ENCODE measurements at places on chromosomes 7 and 10. TPM values are rescaled to one million over a fixed set of nuclear protein-coding genes. Genes with fewer than 3 reads are reported as not detected.

DNA sequence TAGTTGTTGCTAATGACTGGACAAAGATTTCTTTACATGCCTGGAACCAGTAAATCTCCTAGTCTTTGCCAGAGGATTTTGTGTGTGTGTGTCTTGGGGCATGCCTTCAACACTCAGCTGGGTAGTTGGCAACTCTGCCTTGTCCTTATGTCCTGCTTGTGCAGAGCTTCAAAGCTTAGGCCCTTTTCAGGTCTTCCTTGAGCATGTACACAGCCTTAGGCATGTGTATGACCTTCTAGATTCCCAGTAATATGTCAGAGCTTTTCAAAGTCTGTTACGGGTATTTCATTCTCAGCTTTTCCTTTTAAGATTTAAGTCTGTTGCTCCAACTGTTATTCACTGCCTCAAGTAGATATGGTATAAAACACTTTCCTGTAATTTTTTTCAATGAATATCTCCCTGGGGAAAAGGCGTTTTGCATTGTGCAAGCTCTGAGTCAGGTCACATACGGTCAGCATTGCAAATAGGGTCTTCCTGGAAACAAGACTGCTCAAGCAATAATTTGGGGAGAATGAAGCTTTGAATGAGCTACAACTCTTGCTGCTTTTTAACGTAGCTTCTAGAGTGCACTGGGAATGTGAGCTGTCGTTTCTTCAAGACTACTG, 25.5 kb downstream of the SHOC2 start:
- DNase-seq = peak; percentile 71
- H3K27me3 ChIP-seq = no peaks in the 10 kb centered on the region
- H3K4me1 ChIP-seq = peaks cover 34% of the 10 kb centered on the region
- H3K27ac ChIP-seq = peak overlapping the region; percentile 50
- H3K4me3 ChIP-seq = no peak overlapping the region

GRCh38 chr7:40186586-40186985, 51.8 kb downstream of the SUGCT start:
- no peaks in the 10 kb centered on the region for H3K36me3 ChIP-seq
- DNase-seq = no peak
- no peaks in the 10 kb centered on the region for H3K4me1 ChIP-seq

DNA sequence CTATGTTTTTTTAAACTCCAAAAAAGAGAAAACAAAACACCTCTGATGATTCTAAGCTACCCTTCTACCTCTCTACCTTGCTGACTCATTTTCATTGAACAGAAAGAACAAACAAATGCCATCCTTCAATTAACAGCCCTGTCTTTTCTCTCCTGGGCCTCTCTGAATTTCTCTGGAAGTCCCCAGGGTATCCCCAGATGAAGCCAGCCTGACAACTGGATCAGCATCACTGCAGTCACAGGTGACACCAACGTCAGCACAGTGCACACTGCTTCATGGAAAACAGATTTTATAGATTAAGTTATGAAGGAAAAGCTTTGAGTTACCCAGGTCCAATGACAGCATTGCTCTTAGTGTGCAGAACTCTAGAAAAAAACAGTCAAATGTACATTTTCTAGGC, 5.7 kb downstream of the HUS1 start:
- H3K36me3 ChIP-seq = peaks cover 57% of the 10 kb centered on the region
- no peak for DNase-seq
- H3K4me1 ChIP-seq = peaks cover 10% of the 10 kb centered on the region
- H3K27ac ChIP-seq = no peak overlapping the region
- H3K4me3 ChIP-seq = no peak overlapping the region

- H3K27me3 ChIP-seq = no peaks in the 10 kb centered on the region
- H3K4me1 ChIP-seq = peaks cover under 1% of the 10 kb centered on the region
- no peaks in the 10 kb centered on the region for H3K36me3 ChIP-seq
- H3K4me3 ChIP-seq = no peak overlapping the region
- no peak for DNase-seq
These were observed 9.5 kb upstream of the RBM20 start for GRCh38 chr10:110634527-110635209.

GRCh38 chr7:133167300-133167699, 85.4 kb upstream of the CHCHD3 start:
- H3K36me3 ChIP-seq = no peaks in the 10 kb centered on the region
- DNase-seq = no peak
- H3K4me3 ChIP-seq = no peak overlapping the region
- 0 out of 2 replicates have a peak, but pooled peaks cover 3% of the 10 kb centered on the region for H3K27me3 ChIP-seq
- H3K27ac ChIP-seq = no peak overlapping the region

The SLC39A12 gene
- not detected for total RNA-seq

- H3K4me3 ChIP-seq = no peak overlapping the region
- no peaks in the 10 kb centered on the region for H3K4me1 ChIP-seq
- H3K27me3 ChIP-seq = peaks cover 67% of the 10 kb centered on the region
- no peak overlapping the region for H3K27ac ChIP-seq
- no peak for DNase-seq
These were observed 89.2 kb downstream of the RBM20 start for GRCh38 chr10:110733218-110733952.

DNA sequence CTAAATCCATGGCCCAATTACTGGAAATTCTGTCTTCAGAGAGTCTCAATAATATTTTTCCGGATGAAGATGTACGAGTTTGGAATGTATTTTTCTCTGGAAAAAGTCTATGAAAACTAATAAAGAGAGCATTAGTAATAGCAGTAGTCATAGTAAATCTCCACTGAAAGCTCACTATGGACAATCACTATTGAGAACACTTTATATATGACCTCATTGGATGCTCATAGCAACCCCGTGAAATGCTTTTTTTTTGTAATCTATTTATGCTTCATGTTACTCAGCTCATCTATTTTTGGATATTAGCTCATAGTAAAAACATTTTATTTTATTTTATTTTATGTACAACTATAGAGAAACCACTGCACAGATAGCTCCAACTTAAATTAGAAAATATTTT, 94.3 kb upstream of the MYO3A start:
- no peak overlapping the region for H3K4me3 ChIP-seq
- no peak overlapping the region for H3K27ac ChIP-seq
- DNase-seq = no peak
- H3K27me3 ChIP-seq = no peaks in the 10 kb centered on the region
- H3K4me1 ChIP-seq = no peaks in the 10 kb centered on the region
- H3K36me3 ChIP-seq = no peaks in the 10 kb centered on the region

DNA sequence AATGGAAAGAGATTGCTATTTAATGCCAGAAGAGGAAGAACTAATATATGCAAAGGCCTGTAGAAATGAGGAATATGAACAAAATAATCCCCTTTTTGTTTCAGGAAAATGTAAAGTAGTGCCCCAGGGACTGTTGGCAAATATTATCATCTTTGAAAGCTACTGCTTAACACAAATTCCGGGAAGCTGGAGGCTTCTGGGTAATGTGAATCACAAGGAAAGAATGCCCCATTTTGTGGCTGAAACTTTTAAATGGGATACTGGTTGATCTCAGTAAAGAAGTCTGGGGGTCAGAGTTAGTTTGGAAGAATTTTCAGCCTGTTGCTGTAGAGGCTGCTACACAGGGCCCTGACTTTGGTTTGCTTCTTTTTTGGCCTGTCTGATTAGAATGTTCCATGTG, 141.0 kb downstream of the PTEN start:
- no peaks in the 10 kb centered on the region for H3K36me3 ChIP-seq
- peak; percentile 42 for DNase-seq
- no peak overlapping the region for H3K27ac ChIP-seq

The PDZD7 gene
- total RNA-seq = not detected

The CYP2W1 gene
- not detected for total RNA-seq

The CLDN3 gene
- total RNA-seq = not detected

DNA sequence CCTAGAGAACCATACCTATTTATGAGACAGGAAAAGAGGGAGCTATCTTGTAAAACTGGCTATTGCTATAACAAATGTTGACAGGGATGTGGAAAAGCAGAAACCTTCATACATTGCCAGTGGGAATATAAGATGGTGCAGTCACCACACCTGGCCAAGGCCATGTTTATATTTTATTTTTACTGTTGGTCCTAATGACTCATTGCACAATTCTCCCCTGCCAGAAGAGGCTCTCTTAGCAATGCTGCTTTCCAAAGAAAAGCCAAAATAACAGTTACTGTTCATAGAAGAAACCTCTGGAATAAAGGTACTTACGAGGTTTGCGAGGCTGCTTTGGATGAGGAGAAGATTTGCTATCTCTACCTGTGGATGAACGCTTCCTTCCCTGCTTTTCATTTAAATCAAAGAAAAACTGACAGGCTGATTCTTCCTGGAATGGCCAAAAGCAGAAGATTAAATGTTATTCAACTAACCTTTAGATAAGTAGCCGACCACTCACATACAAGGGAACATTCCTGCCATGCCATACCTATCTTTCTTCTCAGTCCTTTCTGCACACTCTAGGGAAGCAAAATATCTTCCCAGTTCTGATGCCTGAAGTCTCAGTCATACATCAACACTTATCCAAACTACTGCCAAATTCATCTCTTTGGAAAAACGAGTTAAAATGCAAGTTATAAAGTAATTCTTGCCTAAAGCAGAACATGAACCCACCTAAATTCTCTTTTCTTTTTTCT, 16.3 kb upstream of the CHUK start:
- DNase-seq = no peak
- H3K4me3 ChIP-seq = no peak overlapping the region
- H3K27me3 ChIP-seq = no peaks in the 10 kb centered on the region
- H3K27ac ChIP-seq = no peak overlapping the region
- peaks cover 28% of the 10 kb centered on the region for H3K36me3 ChIP-seq

DNA sequence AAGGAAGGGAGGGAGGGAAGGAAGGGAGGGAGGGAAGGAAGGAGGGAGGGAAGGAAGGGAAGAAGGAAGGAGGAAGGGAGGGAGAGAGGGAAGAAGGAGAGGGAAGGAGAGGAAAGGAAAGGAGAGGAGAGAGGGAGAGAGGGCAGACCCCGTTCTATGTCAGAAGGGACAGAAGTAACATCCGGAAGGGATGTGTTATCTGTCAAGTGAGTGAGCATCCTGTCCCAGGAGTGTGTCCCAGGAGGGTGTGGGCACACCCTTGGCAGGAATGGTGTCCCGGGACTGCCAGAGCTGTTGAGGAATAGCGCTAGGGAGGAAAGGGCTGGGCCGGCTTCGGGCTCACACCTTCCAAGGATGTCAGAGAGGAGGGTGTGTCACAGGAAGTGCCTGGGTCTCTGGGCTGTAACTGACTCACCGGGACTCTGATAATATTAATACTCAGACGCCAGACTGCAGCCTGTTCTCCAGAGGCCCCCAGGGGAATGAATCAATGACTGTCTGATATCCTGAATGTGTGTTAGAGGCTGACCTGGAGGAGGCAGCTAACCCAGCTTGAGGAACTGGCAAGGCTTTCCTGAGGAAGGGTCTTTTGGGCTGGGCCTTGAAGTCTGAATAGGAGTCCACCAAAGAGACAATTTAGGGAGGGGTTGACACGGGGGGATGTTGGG, 125.6 kb upstream of the TNRC18 start:
- H3K36me3 ChIP-seq = no peaks in the 10 kb centered on the region
- 0 out of 2 replicates have a peak overlapping the region, but pooled peaks have one; percentile 1 for H3K27ac ChIP-seq
- no peak overlapping the region for H3K4me3 ChIP-seq
- peak; percentile 96 for DNase-seq
- H3K4me1 ChIP-seq = peaks cover 8% of the 10 kb centered on the region

The PRR15 gene
- 6.1 TPM for total RNA-seq

The ATG9B gene
- total RNA-seq = not detected

The AKR1C3 gene
- total RNA-seq = 36.2 TPM

The PLPP4 gene
- total RNA-seq = 22.5 TPM

GRCh38 chr10:101042118-101042517, 11.1 kb downstream of the SFXN3 start:
- peaks cover 12% of the 10 kb centered on the region for H3K36me3 ChIP-seq
- DNase-seq = no peak
- peak overlapping the region; percentile 87 for H3K4me3 ChIP-seq
- H3K27ac ChIP-seq = peak overlapping the region; percentile 95

DNA sequence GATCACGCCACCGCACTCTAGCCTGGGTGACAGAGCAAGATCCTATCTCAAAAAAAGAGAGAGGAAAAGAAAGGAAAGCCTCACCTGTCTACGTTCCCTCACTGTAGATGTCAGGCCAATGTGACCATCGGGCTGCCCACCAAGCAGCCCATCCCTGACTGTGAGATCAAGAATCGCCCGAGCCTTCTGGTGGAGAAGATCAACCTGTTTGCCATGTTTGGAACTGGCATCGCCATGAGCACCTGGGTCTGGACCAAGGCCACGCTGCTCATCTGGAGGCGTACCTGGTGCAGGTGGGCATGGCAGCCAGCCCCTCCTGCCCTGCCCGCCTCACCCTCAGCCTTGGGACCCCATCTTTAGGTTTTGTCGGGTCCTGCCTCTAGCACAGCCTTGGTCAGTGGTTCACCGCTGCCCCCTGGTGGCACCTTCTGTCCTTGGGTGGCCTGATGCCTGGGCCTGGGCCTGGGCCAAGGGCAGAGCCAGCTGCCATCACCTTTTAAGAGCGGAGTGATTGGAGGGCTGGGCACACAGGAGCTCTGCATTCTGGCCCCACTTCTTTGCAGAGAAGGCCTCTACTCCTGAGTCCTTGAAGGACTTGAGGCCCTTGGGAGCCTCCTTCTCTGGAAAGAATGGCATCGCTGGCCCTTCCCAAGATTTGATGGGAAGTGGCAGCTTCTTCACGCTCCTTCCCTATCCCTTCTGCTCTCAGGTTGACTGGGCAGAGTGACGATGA, 14.4 kb upstream of the AHCYL2 start:
- no peak overlapping the region for H3K27ac ChIP-seq
- H3K4me1 ChIP-seq = no peaks in the 10 kb centered on the region
- no peaks in the 10 kb centered on the region for H3K27me3 ChIP-seq
- no peak overlapping the region for H3K4me3 ChIP-seq
- no peaks in the 10 kb centered on the region for H3K36me3 ChIP-seq

The MYPN gene
- 14.5 TPM for total RNA-seq

DNA sequence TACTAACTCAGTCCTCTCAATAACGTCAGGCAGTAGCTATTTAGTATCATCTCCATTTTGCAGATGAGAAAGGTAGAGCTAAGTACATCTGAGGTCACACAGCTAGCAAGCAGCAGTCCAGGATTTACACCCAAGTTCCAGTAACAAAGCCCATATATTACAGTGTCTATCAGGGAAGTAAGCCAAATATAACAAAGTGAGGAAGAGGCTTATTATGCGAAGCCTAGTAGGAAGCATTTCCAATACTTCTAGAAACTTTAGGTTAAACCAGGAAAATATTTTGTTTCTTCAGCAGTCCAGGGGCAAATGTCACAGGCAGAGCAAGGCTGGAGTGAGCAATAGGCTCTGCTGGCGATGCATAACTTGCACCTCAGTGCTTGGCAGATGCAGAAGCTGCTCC, 53.9 kb downstream of the NOC3L start:
- no peaks in the 10 kb centered on the region for H3K27me3 ChIP-seq
- H3K36me3 ChIP-seq = no peaks in the 10 kb centered on the region
- no peak overlapping the region for H3K27ac ChIP-seq
- DNase-seq = no peak
- H3K4me3 ChIP-seq = no peak overlapping the region
- no peaks in the 10 kb centered on the region for H3K4me1 ChIP-seq

The VPS37D gene
- total RNA-seq = 3.5 TPM

Measured in GM23248 (cell line).